Glomerular endothelial cell (primary cell): ENCODE measurements at places on chromosomes 13 and 19. TPM values are rescaled to one million over a fixed set of nuclear protein-coding genes. Genes with fewer than 3 reads are reported as not detected.

The SUGP2 gene
- total RNA-seq: 34.8 and 38.9 TPM in 2 replicates

The ELSPBP1 gene
- not detected in 2 replicates for total RNA-seq

The CHAF1A gene
- total RNA-seq: 8.0 and 12.5 TPM in 2 replicates

The ZNF99 gene
- total RNA-seq: not detected in 2 replicates

The LRG1 gene
- 1.8 and 2.3 TPM in 2 replicates for total RNA-seq

The NMRK2 gene
- not detected in 2 replicates for total RNA-seq

The KLK14 gene
- not detected in 2 replicates for total RNA-seq

The F7 gene
- not detected in 2 replicates for total RNA-seq

The CNN1 gene
- 11.7 and 13.4 TPM in 2 replicates for total RNA-seq

The ZNF492 gene
- total RNA-seq: 0.19 and 0.64 TPM in 2 replicates

The TMEM143 gene
- total RNA-seq: 5.1 and 6.8 TPM in 2 replicates

The VASP gene
- 205 and 224 TPM in 2 replicates for total RNA-seq

The HOMER3 gene
- total RNA-seq: 268 and 518 TPM in 2 replicates

The KCNJ14 gene
- 0.73 and 1.2 TPM in 2 replicates for total RNA-seq

The NXNL1 gene
- not detected in 2 replicates for total RNA-seq

The SLITRK6 gene
- total RNA-seq: not detected in 2 replicates

The PINLYP gene
- 2.5 TPM in 1 of 2 replicates, not detected in the other for total RNA-seq

The CYP2F1 gene
- not detected in 2 replicates for total RNA-seq

The SERPINE3 gene
- total RNA-seq: 0.12 TPM in 1 of 2 replicates, not detected in the other

The RASA3 gene
- 53.5 and 73.2 TPM in 2 replicates for total RNA-seq

The TMPRSS9 gene
- not detected in 2 replicates for total RNA-seq

The ACER1 gene
- total RNA-seq: not detected in 2 replicates

The SMIM24 gene
- not detected in 2 replicates for total RNA-seq

The SMIM44 gene
- not detected in 2 replicates for total RNA-seq

The SIGLEC12 gene
- total RNA-seq: not detected in 2 replicates

The ERICH4 gene
- total RNA-seq: not detected in 2 replicates

The VAV1 gene
- not detected in 2 replicates for total RNA-seq

The KIR3DL2 gene
- not detected in 2 replicates for total RNA-seq

The SLC7A9 gene
- not detected in 2 replicates for total RNA-seq

The ZNF470 gene
- 3.3 and 3.5 TPM in 2 replicates for total RNA-seq

The ITGBL1 gene
- 1.3 and 1.4 TPM in 2 replicates for total RNA-seq

The FLT3 gene
- not detected in 2 replicates for total RNA-seq

The POSTN gene
- 2.3 and 26.5 TPM in 2 replicates for total RNA-seq

The FGF22 gene
- 0.35 TPM in 1 of 2 replicates, not detected in the other for total RNA-seq

The CGB8 gene
- not detected in 2 replicates for total RNA-seq
